ENCODE measurements at places on chromosomes 1 and 21.

- DNase-seq, result no peak
These were observed 177.2 kb downstream of the PLPPR4 start for GRCh38 chr1:99441299-99442095.

GRCh38 chr1:14600405-14601112 lies 2.1 kb downstream of the KAZN start:
- no peak for DNase-seq

- DNase-seq, result no peak
These were observed 53.6 kb downstream of the LRRC8C start for GRCh38 chr1:89686520-89686919.

GRCh38 chr1:65277605-65278347 lies 31.6 kb upstream of the DNAJC6 start:
- no peak for DNase-seq

DNA sequence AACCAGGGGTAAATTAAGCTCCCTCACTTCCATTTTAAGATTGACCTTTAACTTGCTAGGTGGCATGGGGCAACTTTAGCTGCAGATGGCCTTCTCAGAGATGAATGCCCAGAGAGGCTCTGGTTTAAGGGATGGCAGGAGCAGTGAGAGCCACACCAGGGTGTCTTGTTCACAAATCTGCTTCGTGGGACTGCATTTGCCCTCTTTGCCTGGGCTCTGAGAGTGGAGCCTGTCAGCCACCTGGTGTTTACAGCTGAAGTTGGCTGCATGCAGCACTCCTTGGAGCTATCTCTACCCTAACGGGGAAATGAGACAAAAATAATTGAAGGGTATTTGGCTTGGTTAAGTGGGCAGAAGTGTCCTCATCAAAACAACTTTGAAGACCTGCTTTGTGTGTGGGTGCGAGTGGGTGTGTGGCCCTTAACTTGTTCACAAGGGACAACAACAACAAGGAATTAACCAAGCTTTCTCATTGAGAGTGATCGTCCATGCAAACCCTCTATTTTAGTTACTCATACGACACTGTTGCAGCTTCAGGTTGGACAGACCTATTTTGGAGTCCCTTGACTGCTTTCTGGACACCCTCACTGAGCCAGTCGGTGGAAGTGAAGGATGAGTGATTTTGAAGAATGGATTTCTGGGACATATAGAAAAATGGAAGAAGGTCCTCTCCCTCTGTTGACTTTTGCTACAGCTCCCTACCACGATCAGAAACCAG lies 29.8 kb downstream of the PGM1 start:
- no peak for DNase-seq

DNA sequence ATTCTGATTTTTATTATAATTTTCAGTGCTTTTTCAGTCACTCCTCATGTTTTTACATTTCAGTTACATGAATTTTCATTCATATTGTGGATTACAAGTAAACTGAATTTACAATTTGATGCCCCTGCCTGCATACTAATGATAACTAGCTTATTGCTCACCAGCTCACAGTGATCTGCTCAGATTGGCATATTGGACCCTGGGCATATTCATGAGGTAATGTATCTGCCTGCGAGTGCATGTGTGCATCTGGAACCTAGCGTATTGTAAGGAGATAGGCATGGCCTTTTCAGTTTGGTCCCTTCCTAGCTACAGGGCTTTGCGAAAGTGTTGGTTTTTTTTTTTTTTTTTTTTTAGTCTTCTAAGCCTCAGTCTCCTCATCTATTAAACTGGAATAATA lies 213.7 kb downstream of the SDCCAG8 start:
- no peak for DNase-seq

- DNase-seq, result no peak
These were observed 174.8 kb downstream of the PLPP3 start for GRCh38 chr1:56404561-56405030.

GRCh38 chr1:221602830-221603229 lies 139.1 kb downstream of the DUSP10 start:
- no peak for DNase-seq

- no peak for DNase-seq
These were observed 200.9 kb upstream of the IVNS1ABP start for GRCh38 chr1:185517808-185518419.

GRCh38 chr1:39016604-39017171 lies 9.5 kb upstream of the NDUFS5 start:
- no peak for DNase-seq

DNA sequence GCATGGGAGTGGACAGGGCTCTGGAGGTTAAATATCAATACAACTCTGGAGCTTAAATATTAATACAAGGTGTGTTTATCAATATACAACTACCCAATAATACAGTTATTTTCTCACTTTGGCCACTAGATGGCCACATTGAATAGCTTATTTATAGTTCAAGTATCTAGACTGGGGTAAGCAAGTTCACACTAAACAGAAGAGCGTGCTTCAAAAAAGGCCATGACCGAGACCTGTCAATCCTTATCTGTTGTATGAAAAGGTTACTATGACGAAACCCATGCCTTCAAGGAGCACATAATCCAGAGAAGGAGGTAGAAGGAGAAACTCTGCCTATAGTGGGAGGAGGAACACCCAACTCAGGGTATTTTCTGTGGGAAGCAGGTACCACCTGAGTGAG lies 29.1 kb downstream of the CHML start:
- DNase-seq, result peak; percentile 42

DNA sequence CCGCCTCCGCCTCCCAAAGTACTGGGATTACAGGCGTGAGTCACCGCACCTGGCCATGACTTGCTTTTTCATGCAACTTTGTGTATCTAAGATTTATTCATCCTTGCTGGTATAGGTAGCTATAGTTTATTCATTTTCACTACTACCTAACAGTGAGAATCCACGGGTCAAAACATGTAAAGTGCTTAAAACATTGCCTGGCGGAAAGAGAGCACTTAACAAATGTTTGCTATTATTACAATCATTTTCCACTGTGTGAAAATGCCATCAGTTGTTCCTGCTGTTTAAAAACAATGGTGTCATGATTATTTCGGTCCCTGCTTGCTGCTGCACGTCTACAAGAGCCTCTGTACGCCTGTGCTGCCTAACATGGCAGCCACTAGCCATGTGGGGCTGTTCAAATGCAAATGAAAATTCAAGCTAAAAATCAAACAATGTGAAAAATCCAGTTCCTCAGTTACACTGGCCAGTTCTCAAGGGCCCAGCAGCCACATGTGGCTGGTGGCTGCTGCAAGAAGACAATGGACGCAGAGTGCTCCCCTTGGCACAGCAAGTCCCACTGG lies 65.1 kb downstream of the CLSTN1 start:
- DNase-seq, result no peak

DNA sequence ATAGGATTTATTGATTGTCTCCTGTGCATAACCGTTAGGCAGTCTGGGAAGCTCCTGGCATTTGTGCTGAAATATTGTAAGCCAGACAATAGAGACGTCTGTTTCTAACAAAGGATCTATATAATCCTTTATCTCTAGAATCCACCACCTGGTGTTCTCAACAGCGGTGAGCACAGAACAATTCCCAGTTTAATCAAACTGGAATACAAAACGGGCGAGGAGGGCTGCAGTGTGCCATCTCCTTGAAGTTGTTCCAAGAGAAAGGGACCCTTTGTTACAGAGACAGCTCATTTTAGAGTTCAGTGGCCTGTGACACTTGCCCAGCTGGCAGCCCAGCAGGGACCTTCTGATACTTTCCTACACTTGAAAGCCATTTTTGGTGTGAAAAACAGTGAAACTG lies 162.8 kb upstream of the IVNS1ABP start:
- no peak for DNase-seq

DNA sequence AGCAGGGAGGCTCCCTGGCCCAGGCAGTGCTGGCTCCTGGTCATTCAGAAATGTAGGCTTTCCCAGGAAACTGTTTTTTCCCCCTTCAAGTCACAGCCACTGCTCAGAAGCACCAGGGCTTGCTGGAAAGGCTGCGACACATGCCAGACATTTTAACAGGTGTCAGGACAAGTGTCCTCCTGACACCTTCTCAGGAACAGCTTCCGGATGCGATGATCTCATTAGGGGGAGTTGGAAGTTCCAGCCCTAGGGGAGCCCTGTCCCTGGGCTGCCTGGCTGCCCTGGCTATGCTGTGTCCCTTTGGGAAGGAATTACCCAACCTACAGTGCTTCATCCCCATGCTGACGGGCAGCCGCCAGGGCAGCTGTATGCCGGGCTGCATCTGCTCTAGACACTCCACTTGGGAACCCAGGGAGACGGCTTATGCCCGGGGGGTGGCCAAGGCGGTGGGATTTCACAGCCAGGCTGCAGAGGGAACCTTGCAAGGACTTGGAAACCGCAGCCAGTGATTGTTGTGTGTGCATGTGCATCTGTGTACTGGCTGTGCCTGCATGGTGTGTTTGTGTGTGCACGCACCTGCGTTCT lies 41.8 kb downstream of the AJAP1 start:
- DNase-seq, result no peak

- no peak for DNase-seq
These were observed 54.5 kb downstream of the GNG4 start for GRCh38 chr1:235595079-235595478.

DNA sequence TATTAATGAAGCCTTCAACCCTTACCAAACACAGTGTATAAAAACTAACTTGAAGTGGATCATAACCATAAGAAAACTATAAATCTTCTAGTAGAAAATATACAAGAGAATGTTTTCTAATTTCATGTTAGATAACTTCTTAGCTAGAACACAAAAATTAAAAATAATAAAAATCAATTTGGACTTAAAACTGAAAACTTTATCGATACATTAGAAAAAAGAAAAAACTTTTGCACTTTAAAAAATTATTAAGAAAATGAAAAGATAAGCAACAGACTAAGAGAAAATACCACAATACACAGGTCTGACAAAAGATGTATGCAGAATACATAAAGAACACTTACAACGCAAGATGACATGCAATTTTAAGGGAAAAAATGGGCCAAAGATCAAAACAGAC lies 8.7 kb downstream of the COP1 start:
- DNase-seq, result no peak

DNA sequence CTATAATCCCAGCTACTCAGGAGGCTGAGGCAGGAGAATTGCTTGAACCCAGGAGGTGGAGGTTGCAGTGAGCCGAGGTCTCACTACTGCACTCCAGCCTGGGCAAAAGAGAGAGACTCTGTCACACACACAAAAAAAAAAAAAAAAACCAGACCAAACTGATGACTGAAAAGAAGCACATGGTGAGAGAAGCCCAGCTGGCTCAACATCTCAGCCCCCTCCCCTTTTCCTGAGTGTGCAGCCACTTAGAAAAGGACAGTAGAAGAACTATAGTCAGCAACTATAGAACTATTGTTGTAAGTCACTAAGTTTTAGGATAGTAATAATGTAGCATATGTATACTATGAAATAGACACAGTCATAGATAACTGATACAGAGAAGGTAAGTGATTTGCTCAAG lies 87.2 kb upstream of the RALGPS2 start:
- DNase-seq, result no peak

GRCh38 chr1:9615316-9616063 lies 26.8 kb downstream of the TMEM201 start:
- no peak for DNase-seq

GRCh38 chr1:197198333-197198732 lies 51.9 kb upstream of the ASPM start:
- DNase-seq, result no peak

- no peak for DNase-seq
These were observed 16.9 kb upstream of the COL18A1 start for GRCh38 chr21:45388011-45388521.

DNA sequence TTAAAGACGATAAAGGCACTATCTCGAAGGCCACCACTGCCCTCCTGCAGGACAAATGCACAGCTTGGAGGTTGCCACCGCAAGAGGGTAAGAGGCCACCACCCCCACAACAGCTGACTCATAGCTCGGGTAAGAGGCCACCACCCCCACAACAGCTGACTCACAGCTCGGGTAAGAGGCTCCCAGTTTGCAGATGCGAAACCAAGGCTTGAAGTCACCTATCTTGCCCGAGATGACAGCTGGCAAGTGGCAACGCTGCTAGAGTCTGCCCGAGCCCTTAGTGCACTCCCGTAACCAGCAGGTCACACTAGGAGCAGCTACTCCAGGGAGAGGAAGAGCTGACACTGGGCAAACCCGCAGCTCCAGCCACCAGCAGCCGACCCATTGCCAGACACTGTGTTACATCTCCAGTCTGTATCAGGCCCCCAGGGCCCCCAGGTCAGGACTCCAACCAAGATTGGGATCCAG lies 17.1 kb upstream of the SPSB1 start:
- DNase-seq, result peak; percentile 58

- no peak for DNase-seq
These were observed 6.8 kb upstream of the RNF223 start for GRCh38 chr1:1080951-1081310.

- no peak for DNase-seq
These were observed 30.9 kb downstream of the RGS5 start for GRCh38 chr1:163171826-163172225.

DNA sequence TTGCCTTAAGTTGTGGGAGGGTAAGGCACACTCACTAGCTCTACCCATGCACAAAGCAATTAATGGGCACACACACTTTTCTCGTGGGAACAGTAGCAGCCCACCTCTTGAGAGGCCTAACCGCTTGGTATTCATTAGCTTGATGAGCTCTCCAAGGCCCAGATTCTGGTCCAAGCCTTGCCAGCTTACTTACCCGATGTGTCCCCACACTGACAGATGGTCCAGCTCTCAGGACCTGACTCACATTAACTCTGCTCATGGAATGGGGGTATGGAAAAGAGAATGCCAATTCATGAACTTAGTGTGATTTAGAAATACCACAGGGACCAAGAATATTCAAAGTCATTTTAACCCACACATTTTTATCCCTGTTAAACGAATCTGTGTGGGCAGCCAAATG lies 106.8 kb upstream of the CACHD1 start:
- DNase-seq, result no peak

DNA sequence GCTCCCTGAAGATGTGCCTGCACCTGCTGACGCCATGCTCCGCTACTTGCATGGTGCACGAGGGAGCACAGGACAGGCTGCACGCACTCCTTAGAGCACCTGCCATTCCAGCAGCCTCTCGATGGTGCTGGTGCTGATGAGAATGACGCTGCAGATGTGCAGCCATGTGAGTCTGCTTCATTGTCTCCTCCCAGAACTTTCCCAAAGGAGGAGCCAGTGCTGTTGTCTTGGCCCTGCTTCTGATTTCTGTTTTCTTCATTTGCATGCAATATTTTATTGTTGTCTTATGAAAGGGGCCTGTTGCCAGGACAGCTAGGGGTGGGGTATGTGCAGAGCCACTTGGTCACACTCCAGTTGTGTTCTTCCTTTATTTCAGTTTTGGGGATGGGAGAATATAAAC lies 70.1 kb downstream of the PCBP3 start:
- DNase-seq, result no peak

- no peak for DNase-seq
These were observed 54.1 kb downstream of the CHD5 start for GRCh38 chr1:6126028-6126427.

DNA sequence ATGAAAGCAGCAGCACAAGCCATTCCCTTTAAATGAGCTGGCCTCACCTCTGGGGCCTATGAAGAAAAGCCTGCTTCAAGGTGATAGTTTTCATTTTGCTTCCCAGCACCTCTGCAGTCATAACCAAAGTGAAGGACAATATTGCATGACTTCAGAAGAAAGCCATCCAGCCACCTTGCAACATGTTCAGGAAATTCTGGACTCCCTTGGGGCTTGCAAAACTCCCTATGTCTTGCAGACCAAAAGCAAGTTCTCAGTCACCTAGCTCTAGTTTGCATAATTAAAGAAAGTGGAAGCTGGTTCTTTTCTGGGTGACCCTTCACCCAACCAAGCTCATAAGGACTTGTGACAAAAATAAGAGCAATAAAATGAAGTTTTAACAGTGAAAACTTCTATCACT lies 87.6 kb downstream of the GFI1 start:
- no peak for DNase-seq

- no peak for DNase-seq
These were observed 17.0 kb upstream of the CAPN8 start for GRCh38 chr1:223682502-223682901.

All from SIG-M5 (cell line).